ENCODE measurements at places on chromosomes 3 and 15.

GRCh38 chr15:78446551-78446950 lies 8.5 kb downstream of the IREB2 start:
- DNase-seq: no peak

GRCh38 chr3:188060264-188060835 lies 93.6 kb upstream of the LPP start:
- no peak for DNase-seq

- peak; percentile 29 for DNase-seq
Measured at GRCh38 chr3:107206141-107206540, 171.1 kb upstream of the CCDC54 start.

GRCh38 chr15:68275165-68275746 lies 2.3 kb upstream of the FEM1B start:
- DNase-seq: no peak

DNA sequence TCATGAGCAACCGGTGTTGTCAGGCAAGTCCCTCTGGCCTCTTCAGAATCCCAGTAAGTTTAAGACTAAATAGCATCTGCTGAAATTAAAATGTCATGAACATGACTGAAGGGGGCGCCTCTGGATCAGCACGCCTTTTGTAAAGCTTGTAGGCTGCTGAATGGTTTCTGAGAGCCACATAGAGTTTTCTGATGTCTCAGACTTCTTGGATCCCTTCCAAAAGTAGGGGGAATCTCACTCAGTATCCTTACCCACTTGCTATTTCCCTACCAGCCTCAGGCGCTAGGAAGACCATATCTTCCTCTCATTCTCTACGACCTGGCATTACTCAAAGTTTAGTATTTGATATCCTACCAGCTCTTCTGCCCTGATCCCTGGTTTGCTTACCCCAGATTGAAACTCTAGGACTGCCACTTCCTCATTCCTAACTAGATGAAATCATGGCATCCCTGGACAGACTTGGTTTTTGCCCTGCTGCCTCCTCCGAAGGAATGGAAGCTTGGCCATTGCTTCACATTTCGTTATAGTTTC lies 62.7 kb upstream of the CD47 start:
- DNase-seq: peak; percentile 74

GRCh38 chr15:92687746-92688145 lies 32.2 kb upstream of the FAM174B start:
- no peak for DNase-seq

DNA sequence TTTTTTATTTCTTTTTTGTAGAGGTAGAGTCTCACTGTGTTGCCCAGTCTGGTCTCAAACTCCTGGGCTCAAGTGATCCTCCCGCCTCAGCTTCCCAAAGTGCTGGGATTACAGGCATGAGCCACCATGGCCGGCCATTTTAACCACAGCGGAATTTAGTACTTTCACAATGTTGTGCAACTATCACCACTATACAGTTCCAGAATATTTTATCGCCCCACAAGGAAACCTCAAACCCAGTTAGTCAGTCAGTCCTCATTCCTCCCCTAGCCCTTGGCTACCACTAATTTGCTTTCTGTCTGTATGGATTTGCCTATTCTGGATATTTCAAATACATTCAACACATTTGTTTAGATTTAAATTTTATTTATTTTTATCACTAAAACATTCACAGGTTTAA lies 15.5 kb upstream of the HOMER2 start:
- no peak for DNase-seq

GRCh38 chr15:67720556-67721175 lies 104.6 kb upstream of the SKOR1 start:
- DNase-seq: no peak

DNA sequence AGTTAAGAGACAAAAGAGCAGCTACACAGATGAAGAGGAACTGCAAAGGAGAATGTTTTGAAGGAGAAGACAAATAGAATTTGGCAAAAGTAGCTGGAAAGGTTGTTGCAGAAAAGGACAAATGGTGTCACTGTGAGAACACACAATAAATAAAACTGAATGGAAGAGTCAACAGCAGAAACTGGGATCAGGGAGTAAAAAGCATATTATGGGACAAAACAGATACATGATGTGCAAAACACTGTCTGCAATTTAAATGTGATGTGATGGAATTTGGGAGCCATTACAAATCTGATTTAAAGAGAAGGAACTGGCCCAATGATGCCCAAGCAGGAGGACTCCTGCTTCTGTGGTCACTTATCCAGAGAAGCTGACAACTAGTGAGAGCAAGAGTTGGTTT lies 46.1 kb downstream of the CD47 start:
- DNase-seq: no peak

- no peak for DNase-seq
Measured at GRCh38 chr3:158095111-158095813, 11.0 kb downstream of the SHOX2 start.

DNA sequence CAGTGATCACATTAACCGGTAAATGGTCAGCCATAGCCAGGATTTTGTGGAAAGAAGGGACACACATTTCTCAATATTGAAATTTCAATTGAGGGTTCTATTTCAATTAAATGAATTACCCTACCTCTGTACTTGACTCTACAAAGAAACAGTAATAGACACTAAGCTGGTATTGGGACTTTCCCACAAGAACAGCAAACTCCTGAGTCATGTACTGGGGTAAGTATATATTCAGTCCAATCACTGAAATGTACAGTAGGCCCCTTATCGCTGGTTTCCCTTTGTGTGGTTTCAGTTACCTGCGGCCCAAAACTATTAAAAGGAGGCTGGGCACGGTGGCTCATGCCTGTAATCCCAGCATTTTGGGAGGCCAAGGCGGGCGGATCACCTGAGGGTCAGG lies 17.6 kb downstream of the ASB14 start:
- no peak for DNase-seq

DNA sequence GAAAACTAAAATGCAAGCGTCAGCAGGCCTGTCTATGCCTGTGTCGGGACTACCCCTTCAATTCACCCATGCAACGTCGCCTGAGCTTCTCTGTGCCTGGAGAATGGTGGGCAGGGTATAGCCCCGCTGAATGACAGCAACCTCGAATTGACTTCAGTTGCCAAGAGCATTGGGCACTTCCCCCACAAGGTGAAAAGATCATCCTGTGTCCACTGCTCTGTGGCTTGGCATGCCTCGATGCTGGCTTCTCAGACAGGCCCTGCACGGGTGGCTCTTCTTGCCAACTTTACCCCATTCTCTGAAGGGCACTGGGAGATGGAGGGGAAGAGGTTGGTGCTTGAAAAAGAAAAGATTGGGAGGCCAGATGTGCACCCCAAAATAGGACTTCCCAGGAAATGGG lies 3.3 kb downstream of the SLC6A1 start:
- no peak for DNase-seq

- no peak for DNase-seq
Measured at GRCh38 chr15:62087671-62088352, 21.0 kb downstream of the C2CD4A start.

- DNase-seq: no peak
Measured at GRCh38 chr15:89428246-89428645, 68.1 kb downstream of the RHCG start.

GRCh38 chr3:23430781-23431398 lies 227.8 kb downstream of the UBE2E2 start:
- DNase-seq: no peak

DNA sequence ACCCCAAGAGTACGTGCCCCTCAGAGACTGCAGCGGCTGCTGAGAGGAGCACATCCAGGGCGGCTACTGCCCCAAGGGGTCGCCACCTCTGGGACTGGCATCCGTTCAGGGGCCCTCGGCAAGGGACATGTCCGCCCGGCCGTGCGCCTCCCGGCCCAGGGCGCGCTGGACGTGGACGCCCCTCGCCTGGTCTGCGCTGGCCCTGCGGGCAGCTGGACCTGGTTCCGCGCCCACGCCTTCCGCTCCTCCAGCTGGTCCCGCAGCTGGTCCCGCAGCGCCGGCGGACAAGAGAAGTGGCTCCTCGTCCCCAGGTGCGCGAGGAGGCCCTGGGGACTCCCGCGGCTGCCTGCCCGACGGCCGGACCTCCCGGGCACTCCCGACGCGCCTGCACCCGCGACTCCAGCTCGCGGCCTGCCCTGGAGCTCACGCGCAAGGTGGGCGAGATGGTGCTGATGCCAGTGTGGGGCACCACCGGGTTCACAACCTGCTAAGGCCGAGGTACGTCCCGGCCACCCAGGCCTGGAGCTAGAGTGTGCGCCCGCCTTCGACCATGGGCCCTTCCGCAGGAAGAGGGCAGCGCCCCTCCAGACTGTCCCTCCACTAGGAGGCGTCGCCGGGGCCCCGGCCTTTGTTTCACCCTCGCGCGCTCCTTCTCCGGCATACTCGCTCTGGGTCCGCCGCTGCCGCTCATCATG lies 14.4 kb upstream of the GP9 start:
- no peak for DNase-seq

- no peak for DNase-seq
Measured at GRCh38 chr3:130462089-130462488, 54.9 kb upstream of the COL6A6 start.

- no peak for DNase-seq
Measured at GRCh38 chr15:43763819-43764446, 12.8 kb downstream of the ELL3 start.

DNA sequence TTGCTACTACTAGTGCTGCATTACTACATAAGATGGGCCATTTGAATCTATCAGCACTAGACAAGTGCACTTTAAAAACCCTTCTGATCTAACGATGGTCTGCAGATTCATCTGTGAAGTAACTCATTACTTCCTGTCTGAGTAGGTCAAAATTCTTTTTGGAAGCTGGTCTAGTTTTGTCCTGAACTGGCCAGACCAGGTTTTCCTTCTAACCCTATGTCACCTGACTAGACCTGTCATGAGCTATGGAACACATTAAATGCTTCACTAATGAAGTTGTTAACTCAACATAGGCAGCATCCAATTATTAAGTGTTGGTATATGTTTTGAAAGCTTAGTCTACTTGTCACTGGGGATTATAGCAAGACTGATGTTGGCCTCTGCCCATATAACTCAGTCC lies 10.1 kb upstream of the RBM5 start:
- no peak for DNase-seq

DNA sequence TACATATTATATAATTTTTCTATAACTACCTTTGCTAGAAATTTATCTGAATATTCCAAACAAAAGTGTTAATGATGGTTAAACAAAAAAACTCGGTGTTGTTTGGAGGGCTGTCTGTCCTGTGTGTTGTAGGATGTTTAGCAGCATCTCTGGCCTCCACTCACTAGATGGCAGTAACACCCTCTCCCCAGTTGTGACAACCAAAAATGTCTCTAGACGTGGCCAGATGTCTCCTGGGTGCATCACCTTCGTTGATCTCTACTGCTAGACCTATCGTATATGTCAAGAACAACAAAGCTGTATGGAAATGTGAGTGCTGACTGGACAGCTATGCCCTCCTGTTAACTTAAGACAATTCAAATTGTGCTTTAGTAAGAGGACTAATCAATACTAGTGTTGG lies 14.1 kb downstream of the ANKRD34C start:
- DNase-seq: peak; percentile 21

DNA sequence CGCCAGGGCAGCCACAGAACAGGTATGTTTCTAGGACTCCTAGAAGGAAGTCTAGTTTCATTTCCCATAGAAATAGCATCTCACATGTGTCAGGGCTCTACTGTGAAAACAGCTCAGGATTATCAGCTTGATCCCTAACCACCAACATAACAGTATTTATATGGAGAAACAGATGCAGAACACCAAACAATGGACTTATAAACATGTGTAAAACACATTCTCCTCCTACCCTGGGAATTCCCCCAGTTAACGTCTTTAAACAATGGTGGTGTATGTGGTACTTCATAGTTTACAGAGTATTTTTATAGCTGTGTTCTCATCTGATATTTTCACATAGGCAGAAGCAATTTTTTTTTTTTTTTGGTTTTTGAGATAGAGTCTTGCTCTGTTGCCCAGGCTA lies 9.7 kb downstream of the TNFSF10 start:
- no peak for DNase-seq

GRCh38 chr3:112875561-112875960 lies 28.9 kb upstream of the CD200R1L start:
- no peak for DNase-seq

DNA sequence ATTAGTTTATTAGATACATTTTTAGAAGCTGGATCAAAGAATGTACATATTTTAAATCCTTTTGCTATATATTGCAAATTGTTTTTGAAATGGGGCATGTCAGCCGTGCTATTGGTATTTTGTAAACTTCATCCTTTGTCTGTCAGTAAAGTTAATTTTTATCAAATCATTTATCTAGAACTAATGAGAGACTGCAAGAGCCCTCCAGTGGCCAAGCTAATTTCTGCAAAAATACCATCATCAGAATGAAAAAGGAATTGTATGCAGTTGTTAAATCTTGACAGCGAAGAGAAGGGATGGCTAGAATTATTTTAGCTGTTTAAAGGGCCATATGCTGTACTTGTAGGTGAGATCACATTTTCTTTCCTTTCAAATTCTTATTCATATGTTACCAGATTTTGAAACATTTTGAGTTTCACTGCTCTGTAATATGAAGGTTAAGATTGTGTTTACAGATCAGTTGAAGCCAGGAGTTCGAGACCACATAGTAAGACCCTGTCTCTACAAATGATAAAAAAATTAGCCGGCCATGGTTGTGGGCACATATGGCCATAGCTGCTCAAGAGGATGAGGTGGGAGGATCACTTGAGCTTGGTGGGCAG lies 8.1 kb upstream of the CLDN11 start:
- DNase-seq: no peak

GRCh38 chr3:183766745-183767606 lies 58.4 kb downstream of the MAP6D1 start:
- peak; percentile 73 for DNase-seq

GRCh38 chr15:70248116-70249025 lies 150.7 kb upstream of the TLE3 start:
- DNase-seq: peak; percentile 83

- peak; percentile 52 for DNase-seq
Measured at GRCh38 chr15:41955807-41956525, 16.4 kb downstream of the EHD4 start.

- no peak for DNase-seq
Measured at GRCh38 chr3:45773072-45773471, 23.3 kb downstream of the SLC6A20 start.

- DNase-seq: no peak
Measured at GRCh38 chr3:144556392-144556791, 584.8 kb downstream of the DIPK2A start.

- no peak for DNase-seq
Measured at GRCh38 chr3:139572847-139573672, 33.5 kb upstream of the RBP1 start.

GRCh38 chr15:66748708-66749035 lies 46.6 kb downstream of the SMAD6 start:
- no peak for DNase-seq

GRCh38 chr3:161420746-161421145 lies 49.4 kb upstream of the SPTSSB start:
- DNase-seq: no peak

GRCh38 chr3:184361532-184361931 lies at the start of the genes CLCN2 and POLR2H:
Gene CLCN2 (minus strand): TSS chr3:184361605. CDS start chr3:184361479, 126 bp downstream.
Gene POLR2H (plus strand): TSS chr3:184361710. CDS start chr3:184363493, 1,783 bp downstream.
- peak; percentile 65 for DNase-seq

DNA sequence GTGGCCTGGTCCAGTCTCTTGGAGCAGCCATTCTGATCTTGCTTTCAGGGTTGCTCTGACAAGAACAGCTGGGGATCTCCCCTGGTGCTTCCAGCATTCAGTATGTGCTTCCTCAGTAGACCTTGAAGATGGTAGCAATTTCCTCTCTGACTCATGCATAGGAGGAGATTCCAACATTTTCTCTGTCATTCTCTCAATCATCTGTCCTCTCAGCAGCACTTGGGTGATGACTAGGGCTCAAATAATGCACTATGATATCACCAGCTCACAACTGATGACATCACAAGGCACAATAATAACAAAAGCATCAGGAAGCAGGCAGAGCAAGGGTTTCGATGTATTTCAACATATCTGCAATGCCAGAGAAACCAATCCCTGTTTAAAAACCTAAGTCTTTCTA lies 52.7 kb downstream of the NFKBIZ start:
- DNase-seq: no peak

Measured in WERI-Rb-1 (cell line).